D721Med (cell line): ENCODE measurements at places on chromosomes 6 and 20.
A peak's percentile ranks its signal among the peaks of the same experiment; 100 is the strongest.

DNA sequence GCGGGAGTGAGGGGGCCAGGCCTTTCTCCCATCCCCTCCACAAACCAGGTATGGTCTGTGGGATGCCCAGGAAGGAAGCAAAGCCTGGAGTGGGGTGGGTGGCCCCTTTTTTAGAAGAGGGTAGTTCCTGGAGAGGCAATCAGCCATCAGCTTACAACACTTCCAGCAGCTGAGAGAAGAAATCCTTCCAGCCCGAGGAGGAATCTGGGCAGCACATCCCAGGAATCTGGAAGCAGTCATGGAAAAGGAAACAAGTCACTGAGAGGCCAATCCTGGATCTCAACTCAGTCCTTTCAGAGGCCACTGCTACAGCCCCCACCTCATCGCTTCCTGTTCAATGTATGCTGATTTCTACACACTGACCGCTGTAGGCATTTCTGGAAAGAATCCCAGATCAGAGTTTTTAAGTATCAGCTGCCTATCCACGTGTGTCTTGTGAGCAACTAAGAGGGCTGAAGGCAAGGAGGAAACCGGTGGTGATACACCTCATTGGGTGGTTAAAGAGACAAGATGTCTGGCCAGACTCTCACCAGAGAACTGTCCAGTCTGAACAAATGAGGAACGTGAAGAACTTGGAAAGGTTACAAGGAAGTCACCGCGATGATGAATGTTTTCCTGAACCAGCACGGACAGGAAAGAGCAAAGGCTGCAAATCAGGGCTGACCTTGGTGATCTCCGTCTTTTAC, 92.9 kb upstream of the SHLD1 start:
- no peak for DNase-seq

GRCh38 chr6:107114926-107115694, at the start of gene BEND3:
Gene BEND3, minus strand, starts transcription at chr6:107115515. Its CDS starts 16,230 bp downstream, at chr6:107099285.
- DNase-seq, result no peak

- DNase-seq, result no peak
Observed at GRCh38 chr6:20946022-20946421, 411.8 kb downstream of the CDKAL1 start.

DNA sequence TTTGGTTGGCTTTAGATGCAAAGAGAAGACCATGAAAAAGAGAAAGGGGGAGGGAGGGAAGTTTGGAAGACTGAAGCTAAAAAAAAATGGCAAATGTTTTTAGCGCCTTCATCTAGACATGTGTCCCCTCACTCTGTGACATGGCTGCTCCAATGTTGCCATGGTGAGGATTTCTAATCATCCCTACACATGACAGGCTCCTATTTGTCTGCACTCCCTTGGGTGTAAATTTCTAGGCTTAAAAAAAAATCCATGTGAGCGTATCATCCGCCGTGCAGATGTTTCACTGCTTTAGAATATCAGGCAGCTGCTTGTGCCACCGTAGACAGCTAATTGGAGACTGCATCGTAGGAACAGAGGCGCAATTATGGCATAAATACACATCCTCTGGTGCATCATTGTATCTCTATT, 761.1 kb upstream of the MMS22L start:
- DNase-seq, result no peak

- DNase-seq, result no peak
Observed at GRCh38 chr6:139644821-139645220, 270.4 kb upstream of the CITED2 start.

DNA sequence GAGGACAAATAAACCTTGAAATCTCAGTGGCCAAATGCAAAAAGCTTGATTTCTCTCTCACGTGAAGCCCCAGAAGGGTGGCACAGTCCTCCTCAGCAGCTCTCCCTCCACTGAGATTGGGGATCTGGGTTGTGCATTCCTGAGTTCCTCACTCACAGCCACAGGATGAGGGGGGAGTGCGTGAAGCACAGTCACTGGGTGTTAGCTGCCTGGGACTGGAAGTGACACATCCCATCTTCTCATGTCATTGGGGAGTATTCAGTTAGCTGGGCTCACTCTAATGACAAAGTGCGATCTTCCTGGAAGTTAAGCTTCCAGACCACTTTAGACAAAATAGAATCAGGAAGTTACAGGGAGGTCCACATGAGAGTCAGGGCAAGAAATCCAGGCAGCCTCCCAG, 192.2 kb upstream of the LRFN2 start:
- no peak for DNase-seq

DNA sequence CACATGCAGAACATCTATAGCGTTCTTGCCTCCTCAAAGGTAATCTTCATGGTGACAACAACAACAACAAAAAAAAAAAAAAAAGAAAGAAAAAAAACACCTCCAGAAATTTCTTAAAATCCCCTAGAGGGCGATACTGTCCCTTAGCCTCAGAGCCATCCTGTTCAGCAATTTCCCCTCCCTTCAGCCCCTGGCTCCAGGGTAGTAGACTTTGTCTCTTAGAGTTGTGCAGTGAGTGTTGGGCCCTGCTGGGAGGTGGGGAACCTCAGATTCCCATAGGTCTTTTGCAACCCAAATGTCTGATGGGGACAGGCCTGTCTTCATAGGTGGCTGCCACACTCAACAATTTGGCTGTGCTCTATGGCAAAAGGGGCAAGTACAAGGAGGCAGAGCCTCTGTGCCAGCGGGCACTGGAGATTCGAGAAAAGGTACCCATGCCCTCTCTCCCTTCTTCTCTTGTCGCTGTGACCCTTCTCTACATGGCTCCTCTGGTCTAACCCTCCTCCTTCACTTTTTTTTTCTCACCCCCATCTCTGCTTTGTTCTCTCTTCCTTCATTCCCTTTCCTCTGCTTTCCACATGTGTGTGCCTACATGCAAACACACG, 6.0 kb upstream of the PTK7 start:
- DNase-seq, result peak; percentile 62

DNA sequence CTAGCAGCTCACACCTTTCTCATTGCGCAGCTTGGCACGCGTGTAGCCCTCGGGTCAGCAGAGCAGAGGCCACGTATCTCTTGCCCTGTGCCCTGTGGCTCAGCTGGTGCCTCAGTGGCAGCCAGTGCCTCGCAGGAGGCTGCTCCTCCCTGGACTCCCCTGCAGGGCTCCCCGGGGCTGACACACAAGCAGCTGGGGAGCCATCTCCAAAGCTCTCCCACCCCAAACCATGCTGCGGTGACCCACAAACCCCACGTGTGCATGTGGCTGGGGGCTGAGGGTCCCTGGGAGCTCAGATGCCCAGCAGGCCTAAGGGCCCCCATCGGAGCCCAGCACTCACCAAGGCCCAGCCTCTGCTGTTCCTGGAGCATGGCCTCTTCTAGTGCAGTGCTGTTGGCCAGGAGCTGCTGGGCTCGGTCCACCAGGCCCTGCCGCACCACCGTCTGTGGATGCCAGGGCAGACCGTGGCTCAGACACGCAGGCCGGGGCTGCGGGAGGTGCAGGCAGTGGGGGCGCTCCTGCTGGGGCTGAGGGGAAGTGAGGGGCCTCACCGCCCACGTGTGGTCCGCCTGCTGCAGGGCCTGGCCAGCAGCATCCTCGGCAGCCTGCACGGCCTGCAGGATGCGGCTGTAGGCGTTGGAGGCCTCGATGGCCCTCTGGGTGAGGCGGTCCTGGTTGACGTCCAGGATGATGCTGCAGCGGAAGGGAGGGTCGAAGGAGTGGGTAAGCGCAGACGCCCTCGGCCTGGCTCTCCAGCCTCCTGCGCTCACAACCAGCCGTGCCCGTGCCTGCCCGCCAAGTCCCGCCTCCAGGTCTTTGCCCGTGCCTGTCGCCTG, 13.8 kb downstream of the ADRM1 start:
- no peak for DNase-seq

- no peak for DNase-seq
Observed at GRCh38 chr20:16381444-16381843, 191.8 kb downstream of the KIF16B start.

DNA sequence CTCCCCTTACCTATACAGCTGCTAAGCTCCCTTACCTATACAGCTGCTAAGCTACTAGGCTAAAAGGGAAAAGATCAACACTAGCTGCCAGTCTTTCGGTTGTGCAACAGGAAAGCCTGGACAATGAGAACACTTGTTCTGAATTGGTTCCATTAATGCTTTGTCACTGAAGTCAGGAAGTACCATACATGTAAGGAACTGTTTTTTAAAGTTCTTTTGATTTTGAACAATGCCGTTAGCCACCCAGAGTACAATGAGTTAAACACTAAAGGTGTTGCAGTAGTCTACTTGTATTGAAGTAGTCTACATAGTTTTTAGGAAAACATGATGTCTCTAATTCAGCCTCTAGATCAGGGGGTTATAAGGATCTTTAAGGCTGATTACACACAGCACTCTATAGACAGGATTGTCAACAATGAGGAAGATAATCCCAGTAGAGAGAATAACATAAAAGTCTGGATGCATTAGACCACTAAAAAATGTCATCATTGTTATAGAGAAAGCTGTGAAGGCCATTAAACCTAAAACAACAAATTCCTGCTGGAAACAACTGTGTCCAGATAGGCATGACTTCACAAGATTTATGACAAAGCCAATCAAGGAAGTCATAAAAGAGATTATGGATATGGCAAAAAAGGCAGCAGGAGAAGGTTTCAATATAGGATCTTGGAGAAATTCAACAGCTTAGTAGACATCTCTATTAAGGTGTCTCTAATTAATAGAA, 306.3 kb downstream of the PHF3 start:
- no peak for DNase-seq

- no peak for DNase-seq
Observed at GRCh38 chr20:57089699-57090144, 176.7 kb downstream of the BMP7 start.

DNA sequence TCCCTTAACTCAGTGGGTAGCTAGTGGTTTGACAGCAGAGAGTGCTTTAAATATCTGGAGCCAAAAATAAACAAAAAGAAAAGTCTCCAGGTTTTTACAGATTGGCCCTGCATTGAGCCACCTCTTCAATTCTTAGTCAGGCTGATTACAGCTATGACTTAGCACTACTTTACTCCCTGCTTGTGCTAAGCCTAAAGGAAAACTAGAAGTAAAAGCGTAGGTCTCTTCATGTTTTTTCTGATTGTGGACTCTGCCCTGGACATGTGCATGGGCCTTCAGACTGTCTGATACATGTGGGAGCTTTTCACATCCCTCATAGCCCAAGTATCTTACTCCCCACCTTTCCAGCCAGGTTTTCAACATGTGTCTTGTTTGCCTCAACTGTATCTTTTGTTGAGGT, 33.3 kb downstream of the KPNA5 start:
- DNase-seq, result no peak

GRCh38 chr6:46684771-46685170, 2.9 kb upstream of the TDRD6 start:
- DNase-seq, result no peak

DNA sequence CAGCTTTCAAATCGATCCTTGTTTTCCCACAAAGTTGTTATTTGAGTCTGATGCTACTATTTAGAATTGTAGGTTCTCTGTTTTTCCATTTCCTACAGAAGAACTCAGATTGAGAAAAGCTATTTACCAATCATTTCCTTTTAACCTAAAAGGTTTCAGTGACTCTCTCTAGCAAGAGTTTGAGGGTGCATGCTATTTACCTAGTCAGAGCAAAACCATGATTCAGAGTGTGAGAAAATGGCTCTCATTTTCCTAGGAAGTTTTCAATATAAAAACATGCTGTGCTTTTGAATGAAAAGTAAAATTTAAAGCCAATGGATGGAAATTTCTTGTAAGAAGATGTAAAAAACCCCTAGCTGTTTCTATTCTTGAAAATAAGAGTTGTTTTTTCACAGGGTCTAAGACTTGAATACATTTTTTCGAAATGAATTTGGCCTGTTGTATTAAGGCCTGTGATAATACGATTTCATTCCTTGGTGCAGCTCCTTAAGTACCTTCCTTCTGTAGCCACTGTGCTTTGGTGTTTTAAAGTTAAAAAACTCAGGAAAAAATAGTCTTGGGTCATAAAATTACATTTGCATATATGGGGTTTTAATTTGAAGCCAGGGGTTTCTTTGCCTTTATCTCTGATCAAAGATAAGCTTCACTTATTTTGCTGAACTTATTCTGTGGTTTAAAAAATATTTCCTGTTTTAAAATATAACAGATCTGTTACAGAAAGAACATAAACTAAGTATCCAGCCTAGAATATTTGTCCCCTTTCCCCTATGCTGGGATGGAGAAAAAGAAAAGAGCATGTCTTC, 18.0 kb upstream of the RSPH3 start:
- DNase-seq, result no peak

DNA sequence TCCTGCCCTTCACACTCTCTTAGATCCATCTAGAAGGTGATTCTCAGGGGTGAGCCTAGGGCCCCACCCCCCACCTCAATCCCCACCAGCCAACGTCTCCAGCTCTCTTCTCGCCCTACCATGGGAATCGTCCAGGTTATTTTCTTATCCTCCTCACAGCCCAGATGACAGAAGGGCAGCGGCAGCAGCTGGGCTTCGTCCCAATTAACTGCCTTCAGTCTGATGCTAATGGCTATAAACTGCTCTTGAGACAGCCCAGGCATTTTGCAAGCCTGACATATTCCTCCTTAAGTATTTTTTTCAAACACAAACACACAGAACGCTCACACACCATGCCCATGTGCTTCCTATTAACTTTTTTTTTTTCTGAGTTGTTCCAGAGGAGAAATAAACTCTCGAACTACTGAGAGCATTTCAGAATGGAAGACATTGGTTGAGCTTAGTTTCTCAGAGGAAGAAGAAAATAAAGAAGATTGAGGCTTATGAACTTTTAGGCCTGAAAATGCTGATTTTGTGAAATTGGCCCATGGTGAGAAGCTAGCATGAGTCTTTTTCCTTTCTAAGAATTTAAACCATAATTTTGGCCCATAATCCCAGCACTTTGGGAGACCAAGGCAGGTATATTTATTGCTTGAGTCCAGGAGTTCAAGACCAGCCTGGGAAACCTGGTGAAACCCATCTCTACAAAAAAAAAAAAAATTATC, 124.6 kb downstream of the EYA2 start:
- DNase-seq, result no peak

GRCh38 chr6:42276034-42276890, 58.6 kb upstream of the MRPS10 start:
- DNase-seq, result peak; percentile 82

DNA sequence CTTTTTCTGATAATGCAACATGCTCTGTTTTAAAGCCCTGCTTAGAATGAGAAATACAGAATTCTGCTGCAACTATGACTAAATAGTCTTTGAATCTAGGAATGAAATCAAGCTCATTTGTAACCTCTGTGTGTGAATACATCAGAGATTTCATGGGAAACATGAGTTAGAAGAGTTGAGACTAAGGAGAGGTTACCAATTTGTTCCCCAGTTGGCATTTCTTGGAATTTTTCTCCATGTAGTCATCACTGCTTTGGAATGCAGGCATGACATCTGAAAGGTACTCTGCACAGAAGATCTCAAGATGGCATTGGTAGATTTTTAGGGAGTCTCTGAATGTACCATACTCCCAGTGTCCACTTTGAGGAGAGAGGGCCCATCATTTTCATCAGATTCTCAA, 237.2 kb downstream of the TFAP2A start:
- no peak for DNase-seq

DNA sequence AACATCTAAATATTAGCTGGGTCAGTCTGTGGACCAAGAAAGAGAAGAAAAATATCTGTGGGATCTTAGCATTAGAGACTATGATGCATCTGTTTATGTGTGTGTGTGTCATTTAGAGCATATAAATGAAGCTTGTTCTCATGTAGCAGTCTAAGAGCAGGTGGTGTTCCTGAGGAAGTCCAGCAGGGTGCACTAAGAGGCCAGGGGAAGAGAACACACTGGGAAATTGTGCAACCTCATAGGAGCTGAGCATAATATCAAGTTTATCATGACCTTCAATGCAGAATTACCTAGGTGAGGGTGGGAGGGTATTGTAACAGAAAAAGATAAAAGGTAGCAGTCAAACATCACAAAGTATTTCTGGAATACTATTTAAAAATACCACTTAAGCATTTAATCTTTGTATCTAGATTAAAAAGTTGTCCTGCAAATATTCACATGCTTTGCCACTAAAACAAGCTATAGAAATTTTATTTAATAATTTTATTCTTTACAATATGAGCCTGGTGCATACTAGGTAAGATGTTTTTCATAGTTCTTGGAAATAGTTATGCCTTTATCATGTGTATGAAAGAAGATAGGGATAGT, 80.5 kb downstream of the SMPDL3A start:
- no peak for DNase-seq
